Activated naive CD4-positive, alpha-beta T cell treated with anti-CD3 and anti-CD28 coated beads for 36 hours (primary cell): ENCODE measurements at places on chromosomes 7 and 10.

DNA sequence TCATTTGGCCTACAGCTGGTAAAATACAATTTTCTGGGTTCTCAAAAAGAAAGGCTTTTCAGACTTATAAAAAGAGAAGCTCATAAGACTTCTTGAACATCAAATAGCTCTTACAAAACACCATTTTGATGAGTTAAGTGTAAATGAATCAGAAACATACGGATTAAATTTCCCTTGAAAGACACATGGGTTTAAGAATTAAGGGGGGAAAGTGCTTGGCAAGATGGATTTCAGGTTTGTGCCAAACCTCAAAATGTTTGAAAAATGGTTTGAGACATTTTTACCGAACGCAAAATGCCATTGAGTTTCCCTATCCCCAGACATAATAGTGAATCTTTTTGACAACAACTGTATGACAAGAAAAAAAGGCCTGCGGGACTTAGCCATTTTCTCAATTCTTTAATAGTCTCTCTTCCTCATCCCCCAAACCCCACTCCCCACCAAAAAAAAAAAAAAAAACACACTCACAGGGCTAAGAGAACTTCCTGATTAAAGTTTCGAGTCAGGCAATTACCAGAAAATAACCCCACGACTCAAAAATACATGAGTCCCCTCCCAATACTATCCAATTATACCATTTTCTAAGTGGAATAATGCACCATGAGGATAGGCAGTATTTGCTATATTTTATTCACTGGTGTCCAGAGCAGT lies 260.1 kb downstream of the TRIL start:
- DNase-seq: no peak

DNA sequence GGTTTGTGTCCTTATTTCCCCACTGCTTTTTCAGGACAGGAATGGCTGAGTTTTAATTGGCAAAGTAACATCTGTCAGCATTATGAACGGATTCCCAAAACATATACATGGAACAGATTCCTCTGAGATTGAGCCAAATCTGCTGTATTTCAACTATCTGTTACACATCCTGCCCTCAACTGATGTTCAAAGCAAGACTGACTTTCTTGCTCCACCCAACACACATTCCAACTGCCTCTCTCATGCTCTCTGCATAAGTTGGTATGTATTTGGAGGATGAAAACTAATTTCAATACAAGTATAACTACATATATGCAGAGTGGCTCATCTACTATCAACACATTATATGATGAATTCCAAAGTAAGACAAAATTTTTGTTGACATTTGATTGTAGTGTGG lies 342.2 kb downstream of the GATA3 start:
- DNase-seq: no peak

DNA sequence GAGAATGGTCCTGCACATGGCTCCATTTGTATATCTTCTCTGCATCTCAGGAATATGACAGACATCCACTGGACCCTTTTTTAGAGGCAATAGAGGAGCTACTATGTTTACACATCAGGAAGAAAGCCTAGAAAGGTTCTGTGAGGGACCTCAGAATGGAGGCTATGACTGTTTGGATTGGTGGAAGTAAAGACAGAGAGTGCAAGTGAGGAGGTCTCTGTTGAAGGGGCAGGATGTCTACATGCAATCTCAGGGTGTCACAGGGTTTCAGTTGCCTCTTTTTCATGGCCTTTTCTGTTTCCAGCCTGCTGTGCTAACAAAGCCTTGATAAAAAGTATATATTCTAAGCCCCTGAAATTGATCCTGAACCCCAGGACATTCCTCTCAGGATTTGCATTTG lies 9.7 kb upstream of the GIMAP6 start:
- DNase-seq: no peak

DNA sequence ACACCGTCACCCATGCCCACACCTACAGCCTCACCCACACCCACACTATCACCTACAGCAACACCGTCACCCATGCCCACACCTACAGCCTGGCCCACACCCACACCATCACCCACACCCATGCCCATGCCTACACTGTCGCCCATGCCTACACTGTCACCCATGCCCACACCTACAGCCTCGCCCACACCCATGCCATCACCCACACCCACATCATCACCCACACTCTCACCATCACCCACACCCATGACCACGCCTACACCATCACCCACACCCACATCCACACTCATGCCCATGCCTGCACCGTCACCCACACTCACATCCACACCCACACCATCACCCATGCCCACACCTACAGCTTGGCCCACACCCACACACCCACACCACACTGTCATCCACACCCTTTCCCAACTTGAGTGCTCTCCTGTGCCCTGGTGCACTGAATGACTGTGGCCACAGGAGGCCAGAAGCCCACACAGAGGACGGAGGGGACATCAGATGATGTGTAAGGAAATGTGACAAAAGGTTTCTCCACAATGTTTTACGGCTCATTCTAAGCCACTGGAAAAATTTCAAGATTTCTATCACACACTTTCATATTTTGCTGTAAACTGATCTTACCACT lies 153.3 kb downstream of the WDR37 start:
- DNase-seq: no peak

GRCh38 chr7:24777806-24778205 lies 20.5 kb upstream of the GSDME start:
- DNase-seq: no peak

- peak; percentile 12 for DNase-seq
Observed at GRCh38 chr10:13180788-13181187, 19.4 kb downstream of the MCM10 start.

DNA sequence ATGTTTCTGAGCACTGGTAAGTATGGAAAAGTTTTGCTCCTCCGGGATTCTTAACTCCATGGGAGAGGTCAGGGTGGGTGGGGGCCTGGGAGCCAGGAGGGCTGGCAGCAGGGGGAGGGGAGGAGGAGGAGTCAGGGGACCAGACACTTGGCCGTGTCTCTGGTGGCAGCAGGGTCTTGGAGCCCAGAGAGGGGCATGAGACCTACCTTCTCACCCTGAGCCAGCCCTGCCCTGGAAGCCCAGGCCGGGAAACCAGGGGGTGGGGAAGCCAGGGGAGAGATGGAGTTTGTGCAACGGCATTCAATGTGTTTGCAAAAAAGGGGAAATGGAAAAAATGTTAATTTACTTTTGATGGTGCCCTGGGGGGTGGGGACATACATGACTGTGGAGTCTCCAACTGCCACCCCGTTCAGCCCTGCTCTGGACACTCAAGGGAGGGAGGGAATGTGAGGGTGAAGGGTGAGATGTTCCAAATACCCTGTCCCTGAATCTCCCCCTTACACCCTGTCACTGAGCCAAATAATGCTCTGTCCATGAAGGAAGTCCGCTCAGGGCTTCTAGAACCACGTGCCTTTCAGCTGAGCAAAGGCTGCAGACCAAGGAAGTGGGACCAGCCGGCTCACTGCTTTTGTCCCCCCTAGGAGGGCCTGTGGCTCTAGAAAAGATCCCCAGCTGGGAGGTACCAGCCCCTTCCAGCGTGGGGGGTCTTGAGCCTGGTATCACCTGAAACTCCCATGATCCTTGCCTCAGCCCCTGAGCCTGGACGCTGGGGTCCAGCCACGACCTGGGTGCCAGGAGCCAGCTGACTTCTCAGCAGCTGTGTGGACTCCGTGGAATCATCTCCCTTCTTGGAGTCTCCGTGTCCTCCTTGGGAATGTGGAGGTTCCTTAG lies 48.3 kb downstream of the TMEM270 start:
- DNase-seq: no peak

DNA sequence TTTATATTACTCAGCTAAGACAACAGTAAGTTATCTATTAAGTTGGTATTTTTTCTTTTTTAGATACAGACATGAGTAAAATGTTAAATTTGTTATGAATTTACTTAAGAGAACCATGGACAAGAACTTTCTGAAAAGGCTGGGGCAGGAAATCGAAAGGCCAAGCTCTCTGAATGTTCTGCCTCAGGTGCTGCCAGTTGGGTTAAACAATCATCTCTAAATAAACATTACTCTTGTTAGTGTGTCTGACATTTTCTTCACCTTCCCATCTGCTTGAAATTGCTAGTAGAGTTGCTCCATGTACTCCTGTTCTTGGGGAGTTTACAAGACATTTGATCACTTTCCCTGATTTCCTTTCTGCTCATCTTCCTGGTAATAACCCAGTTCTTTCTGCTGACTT lies 87.5 kb downstream of the ANKRD7 start:
- no peak for DNase-seq

GRCh38 chr7:43362652-43363034 lies 220.3 kb upstream of the STK17A start:
- DNase-seq: peak; percentile 27

DNA sequence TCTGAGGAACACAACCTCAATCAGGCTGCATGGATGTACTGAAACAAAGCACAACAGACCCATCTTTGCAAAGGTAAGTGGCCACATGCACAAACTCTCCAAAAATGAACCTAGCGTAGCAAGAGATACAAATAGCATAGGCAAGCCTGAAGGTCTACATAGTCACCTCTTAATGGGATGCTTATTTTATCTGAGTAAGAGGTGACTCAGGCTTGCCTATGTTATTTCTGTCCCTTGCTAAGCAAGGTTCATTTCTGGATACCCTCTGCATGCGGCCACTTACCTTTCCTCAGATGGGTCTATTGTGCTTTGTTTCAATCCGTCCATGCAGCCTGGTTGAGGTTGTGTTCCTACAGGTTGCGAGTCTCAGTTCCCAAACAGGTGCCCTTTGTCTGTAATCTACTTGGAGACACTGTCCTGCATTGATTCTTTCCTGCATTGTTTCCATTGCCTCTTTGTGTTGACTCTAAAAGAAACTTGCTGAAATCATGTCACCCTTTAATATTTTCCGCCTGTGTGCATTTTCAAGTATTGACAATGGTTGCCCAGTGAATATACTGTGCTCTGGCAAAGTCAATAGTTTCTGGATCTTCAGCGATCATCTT lies 291.8 kb upstream of the LYZL1 start:
- no peak for DNase-seq

GRCh38 chr10:67603701-67604100 lies 92.3 kb downstream of the CTNNA3 start:
- no peak for DNase-seq

DNA sequence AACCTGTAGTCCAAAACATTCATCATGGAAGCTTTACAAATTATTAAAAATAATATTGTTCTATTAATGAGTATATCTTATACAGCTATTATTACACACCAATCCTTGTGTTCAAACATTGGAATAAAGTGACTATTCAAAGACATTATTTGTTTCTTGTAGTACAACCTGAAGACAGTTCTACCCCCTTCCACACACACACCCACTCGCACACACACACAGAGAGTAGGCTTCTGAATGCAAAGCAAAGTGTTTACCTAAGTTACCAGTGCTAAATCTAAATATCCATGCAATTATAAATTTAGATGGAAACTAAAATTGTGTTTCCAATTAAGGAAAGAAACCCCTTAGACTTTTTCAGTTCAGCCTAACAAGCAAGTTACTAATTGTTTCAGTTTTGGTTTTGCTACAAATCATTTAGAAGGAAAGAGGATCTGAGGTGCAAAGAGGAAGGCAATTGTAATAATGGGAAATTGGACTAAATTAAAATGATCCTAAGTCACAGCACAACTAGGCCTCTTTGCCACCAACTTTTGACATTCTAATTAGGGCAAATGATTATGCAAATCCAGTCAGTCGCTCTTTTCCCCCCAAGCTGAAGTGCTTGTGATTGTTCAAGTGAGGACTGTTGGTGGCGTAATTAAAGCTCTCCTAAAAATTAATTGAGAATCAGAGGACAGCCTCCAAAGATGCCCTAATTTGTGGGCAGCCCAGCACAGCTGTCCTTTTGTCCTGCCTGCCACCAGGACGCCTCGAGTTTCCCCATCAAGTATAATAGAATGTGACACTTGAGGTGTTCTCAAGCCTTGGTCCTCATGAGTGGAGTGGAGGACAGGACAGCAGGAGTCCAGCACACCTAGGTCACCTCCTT lies 19.9 kb upstream of the ATOH7 start:
- no peak for DNase-seq

DNA sequence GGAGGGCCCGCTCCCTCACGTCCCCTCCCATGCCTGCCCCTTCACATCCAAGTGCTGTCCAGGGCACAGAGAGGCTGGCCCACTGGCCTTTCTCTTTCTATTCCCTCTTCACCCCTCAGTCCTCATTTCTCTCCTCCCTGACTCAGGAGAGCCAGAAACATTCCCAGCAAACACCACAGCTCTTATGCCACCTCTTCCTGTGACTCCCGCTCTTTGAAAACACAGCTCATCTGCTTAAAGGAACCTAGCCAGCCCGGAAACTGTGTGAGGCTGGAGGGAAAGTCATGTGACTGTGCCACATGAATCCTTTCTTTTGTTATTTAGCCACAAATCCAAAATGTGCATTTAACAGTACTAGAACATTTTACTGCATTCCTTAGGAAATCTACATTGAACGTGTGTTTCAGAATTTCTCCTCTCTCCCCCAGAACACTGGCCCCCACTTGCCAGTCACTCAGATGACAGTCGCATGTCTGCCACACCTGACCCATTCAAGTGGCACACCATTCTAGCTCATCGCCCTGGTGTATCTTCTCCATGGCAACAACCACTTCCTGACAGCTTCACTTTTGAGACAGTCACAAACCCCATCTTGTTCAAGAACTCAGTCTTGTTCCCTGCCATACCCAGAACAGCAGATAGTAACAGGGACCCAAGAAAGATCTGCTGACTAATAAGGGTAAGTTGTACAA lies 42.8 kb downstream of the GRB10 start:
- peak; percentile 84 for DNase-seq

GRCh38 chr7:31494421-31494820 lies 19.5 kb upstream of the ITPRID1 start:
- no peak for DNase-seq

- no peak for DNase-seq
Observed at GRCh38 chr10:107264742-107265141, 100.2 kb upstream of the SORCS1 start.

DNA sequence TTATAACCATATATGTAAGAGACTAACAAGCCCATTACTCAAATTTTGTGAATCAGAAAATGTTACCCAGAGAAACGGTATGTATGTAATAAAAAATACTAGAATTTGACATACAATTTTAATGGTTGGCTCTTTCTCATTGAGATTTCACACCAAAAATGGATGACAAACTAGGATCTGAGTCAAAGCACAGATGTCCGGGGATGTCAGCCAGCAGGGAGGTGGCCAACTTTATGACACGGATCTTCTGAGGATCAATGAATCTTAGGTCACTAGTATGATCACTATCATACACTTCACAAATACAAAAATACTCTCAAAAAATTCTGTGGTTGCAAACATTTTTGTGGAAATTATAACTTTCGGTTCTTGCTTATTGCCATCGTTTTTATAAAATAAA lies 173.5 kb upstream of the NFE2L3 start:
- DNase-seq: no peak

GRCh38 chr10:558364-558763 lies 131.1 kb downstream of the DIP2C start:
- DNase-seq: no peak

DNA sequence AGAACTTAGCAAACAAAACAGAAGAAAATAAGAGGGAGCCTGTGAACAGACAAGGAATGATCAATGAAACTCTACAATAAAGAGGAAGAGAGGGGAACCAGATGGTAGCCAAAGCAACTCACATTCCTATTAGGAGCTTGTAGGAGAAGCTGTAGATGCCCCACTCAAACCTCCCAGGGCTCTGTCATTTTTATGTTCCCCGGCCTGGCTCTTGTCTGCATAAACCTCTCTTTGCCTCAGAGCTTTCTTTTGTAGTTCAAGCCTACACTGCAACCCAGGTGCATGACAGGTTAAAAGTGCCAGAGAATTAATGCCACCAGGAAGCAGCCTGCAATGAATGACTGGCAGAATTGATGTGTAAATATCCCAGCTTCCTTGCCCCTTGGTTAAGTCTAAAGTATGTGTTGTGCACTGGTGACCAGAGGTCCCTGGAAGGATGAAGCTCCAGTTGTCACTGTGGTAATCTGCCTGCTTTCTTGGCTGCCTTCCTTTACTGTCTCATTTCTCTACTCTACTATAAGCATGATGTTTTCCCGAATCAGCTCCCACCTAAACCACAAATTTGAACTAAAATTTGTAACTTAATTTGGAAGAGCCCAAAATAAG lies 40.4 kb downstream of the HDAC9 start:
- no peak for DNase-seq
